Dermis microvascular lymphatic vessel endothelial cell (primary cell): ENCODE measurements at places on chromosomes 5 and 9.

- DNase-seq: no peak
These were observed 15.0 kb upstream of the VAV2 start for GRCh38 chr9:134007150-134007549.

DNA sequence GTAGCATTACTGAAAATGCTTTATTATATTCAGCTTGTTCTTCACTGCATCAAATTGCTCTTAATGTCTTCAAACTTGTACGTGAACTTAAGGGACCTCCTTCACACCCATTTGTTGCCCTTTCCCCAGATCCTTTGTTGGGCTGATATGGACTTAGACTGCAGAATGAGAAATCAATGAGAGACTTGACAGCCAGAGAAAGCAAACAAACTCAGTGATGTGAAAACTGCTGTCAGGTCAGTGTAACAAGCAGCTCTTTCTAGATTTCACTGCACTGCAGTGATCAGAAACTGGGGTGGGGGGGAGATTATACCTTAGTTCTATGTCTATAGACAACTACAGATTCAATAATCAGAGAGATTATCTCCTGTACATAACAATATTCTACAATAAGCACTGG, 491.0 kb upstream of the DAP start:
- no peak for DNase-seq

- DNase-seq: no peak
These were observed 157.8 kb downstream of the MED10 start for GRCh38 chr5:6220346-6221088.

DNA sequence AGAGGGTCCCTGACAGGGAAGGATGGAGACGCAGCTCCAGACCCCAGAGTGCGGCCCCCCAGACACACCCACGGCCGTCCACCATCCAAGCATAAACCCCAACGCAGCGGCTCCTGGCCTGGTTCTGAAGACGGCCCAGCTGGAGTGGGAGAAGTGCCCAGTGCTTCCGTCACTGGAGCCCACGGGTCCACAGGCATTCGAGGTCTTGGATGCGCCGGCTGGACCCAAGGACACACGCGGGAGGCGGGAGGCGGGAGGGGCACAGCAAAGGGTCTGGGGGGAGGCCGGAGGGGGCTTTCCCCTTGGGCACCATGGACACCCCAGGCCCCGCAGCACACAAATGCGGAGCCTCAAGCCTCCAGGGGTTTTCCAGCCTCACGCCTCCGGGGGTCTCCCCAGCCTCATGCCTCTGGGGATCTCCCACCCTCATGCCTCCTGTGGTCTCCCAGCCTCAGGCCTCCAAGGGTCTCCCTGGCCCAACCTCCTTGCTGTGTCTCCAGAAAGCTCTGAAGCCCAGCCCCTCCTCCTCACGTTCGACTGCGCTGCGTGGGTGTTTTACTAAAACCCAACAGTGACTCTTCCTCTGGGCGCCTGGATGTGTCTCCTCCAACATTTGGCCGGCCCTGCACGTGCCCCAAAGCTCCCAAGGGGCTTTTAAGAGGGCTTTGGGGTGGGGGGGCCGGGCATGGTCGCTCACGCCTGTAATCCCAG, 15.2 kb downstream of the EXD3 start:
- no peak for DNase-seq

DNA sequence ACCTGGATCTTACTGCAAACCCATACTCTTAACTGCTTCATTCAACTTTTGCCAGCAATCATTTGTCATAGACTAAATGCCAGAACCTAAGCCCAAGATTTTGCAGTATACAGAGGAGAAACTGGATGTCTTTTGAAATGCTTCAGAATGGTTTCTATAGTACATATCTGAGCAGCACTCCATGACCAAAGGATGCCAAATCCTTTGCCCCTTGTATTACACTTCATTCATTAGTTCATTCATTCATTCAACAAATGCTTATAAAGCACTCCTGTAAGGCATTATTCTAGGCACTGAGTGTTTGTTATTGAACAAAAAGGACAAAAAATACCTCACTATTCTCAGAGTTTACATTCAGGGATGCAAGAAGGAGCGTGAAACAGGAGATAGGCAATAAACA, 119.9 kb downstream of the SLC1A3 start:
- no peak for DNase-seq

DNA sequence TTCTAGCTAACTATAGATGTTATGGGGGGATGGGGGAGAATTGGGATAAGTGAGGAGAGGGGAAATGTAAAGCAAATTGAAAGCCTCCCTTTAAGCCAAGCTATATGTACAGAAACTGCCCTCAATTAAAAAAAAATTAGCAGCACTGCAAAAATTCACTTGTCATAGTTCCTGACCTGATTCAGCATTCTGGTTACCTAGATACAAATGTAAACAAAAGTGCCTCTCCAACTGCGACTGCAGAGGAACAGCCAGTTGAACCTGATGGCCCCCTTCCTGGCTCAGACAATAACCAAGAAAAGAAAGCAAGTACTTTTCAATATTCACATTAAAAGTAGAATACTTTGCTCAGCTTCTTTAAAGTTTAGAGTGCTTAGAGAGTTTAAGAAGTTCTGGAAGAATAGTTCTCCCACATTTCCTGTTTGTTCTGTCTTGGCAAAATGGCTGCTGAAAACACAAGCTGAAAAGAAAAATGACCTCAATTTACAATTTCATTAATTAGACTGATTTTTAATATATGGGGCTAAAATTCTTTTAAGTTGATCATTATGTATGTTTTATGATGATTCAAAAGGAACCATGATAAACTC, 1.5 kb downstream of the FAM81B start:
- DNase-seq: peak; percentile 25

GRCh38 chr9:76900884-76901440, 5.0 kb downstream of the PRUNE2 start:
- DNase-seq: no peak
